ENCODE measurements at places on chromosomes 2 and 18. TPM values are rescaled to one million over a fixed set of nuclear protein-coding genes. Genes with fewer than 3 reads are reported as not detected.

The CYP20A1 gene
- 52.4 TPM for total RNA-seq

The ANO7 gene
- 1.8 TPM for total RNA-seq

The FTCDNL1 gene
- 3.5 TPM for total RNA-seq

The MOGAT1 gene
- not detected for total RNA-seq

The IL1RL2 gene
- 4.6 TPM for total RNA-seq

GRCh38 chr2:17441790-17442189 is 76.5 kb downstream of the RAD51AP2 start:
- DNase-seq: no peak

DNA sequence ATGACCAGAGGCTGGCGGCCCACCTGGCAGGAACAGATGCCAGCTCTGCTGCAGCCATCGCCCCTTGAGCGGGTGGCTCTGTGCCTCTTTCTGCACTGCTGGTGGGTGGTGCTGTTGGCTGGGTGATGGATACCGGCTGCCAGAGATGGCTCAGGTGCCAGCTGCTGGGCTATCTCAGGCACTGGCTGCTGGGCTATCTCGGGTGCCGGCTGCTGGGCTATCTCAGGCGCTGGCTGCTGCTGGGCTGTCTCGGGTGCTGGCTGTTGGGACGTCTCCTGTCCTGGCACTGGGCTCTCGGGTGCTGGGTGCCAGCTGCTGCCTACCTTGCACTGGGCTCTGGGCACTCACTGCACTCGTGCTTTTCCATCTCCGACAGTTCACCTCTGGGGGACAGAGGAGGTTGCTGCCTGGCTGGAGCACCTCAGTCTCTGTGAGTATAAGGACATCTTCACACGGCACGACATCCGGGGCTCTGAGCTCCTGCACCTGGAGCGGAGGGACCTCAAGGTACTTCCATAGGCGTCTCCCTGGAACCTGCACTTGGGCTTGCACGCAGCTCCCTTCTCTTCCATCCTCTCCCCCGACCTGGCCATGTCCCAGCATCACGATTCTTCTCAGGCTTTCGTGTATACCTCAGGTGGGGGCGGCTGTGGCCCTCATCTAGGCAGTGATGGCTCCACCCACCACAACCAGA is 98.4 kb downstream of the USP40 start:
- DNase-seq: no peak

GRCh38 chr2:162888652-162889051 is 50.1 kb upstream of the KCNH7 start:
- DNase-seq: no peak

DNA sequence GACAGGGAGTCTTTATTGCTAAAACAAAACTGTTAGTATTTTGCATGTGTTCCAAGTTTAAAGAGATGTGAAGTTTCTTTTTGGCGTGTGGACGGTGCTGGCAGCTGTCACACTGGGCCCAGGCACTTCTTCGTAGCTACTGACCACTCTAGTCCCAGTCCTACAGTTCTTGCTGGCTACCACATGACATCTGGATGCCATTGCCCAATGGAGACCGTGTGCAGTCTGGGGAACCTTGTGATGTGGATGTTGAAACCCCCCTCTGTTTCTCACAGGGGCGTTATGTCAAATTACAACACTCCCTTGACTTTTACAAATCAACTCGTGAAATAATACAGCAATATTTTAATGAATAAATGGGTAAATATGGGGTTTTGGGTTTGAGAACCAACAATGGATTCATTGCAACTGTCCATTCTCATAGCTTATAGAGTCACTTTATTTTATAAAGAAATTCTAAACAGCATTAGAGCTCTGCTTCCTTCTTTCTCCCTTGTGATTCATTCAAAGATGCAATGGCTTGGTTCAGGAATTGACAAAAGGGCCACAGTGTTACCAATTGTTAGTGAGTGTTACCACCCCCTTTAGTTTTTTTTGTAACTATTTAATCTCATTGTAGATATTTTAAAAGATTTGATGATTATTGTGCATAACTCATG is 1.2 kb downstream of the GPD2 start:
- no peak for DNase-seq

GRCh38 chr2:196914867-196915460 is 11.5 kb downstream of the PGAP1 start:
- DNase-seq: no peak

DNA sequence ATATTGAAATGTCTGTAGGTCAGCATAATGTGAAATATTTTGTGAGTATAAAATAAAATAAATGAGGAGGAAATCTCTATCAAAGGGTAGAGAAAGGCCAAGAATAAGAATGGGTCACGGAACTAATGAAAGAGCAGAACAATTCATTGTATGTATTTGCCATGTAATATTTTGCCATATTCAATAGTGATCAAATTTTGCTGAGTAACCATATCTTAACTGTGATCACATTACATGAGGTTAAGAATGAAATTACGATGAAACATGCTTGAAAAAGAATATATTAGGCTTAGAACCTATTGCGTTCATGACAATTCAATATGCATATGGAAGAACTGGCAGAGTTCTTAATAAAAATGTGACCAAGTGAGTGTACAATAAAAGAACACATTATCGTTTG is 437.2 kb upstream of the NRXN1 start:
- no peak for DNase-seq

GRCh38 chr2:164737612-164738081 is 104.0 kb downstream of the COBLL1 start:
- peak; percentile 74 for DNase-seq

DNA sequence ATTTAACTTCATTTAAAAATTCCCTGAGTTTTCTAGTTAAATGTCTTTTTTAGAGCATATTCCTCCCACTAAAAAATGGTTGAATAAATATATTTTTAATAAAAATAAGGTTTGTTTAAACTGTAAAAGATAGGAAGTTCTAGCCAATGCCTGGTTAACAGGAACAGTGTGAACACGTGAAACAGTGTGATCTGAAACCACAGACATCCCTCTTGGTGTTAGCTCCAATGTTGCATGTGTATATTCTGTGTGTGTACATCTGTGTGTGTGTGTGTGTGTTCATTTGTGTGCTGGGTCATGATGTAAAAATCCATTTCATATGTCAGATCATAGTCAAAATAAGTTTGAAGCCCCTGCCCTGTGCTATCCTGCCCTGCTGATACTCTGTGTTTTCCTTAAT is 6.1 kb upstream of the SOX11 start:
- no peak for DNase-seq

- no peak for DNase-seq
Observed at GRCh38 chr2:97963079-97963406, 32.7 kb downstream of the TMEM131 start.

GRCh38 chr2:122105877-122106206 is 350.4 kb downstream of the TSN start:
- DNase-seq: no peak

DNA sequence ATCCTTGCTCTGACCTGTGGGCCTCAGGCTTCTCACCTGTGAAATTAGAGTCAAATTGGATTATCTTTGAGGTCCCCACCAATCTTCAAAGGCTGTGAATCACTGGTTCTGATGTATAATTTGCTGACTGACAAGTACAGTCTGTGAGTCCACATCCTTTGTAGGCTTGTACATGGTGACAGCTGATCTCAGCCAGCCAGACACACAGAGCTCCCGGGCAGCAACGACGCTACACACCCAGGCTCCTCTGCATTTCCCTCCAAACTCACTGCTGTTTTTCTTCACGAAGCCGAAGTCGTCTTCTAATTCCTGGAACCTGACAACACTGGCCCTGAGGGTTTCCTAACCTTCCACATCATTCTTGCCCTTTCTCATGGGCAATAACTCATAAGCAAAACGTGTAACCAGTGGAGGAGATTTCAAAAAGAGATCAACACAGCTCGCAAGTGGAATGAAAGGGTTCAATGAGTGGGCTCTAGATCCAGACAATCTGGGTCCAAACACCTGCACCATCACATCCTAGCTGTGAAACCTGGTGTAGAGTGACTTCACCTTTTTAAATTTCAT is 37.9 kb upstream of the EVA1A start:
- DNase-seq: no peak

DNA sequence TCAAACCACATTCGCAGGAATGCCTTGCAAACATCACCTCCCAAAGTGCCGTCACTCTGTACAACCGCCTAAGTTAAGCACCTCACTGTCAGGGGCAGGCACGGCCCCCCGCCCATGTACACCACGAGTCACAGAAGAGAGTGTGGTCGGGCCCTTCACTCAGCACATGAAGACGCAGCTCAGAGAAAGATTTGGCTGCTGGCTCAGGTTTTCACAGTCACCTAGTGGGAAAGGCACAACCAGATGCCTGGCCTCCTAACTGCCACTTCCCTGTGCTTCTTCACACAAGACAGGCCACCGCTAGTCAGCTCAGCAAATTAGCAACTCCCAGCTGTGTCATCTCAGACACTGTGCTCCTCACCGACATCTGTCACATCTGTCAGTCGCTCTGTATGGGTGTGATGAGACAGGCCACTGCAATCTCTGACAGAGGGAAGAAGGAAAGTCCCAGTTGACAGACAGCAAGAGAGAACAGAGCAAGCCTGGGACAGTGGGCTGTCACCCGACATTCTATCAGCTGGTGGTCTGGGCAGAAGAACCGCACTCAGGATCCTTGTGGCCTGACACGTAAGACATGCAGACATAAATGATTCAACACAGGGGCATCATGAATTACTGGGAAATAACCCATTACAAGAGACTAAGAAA is 60.8 kb downstream of the CRACDL start:
- no peak for DNase-seq

Measured in renal cortical epithelial cell (primary cell).